SJCRH30 (cell line): ENCODE measurements at places on chromosomes 5 and 9.

- H3K27me3 ChIP-seq: no peaks in the 10 kb centered on the region
- no peaks in the 10 kb centered on the region for H3K36me3 ChIP-seq
- H3K4me3 ChIP-seq: no peak overlapping the region
- no peak for DNase-seq
- no peaks in the 10 kb centered on the region for H3K4me1 ChIP-seq
Observed at GRCh38 chr5:175689147-175689991, 31.5 kb downstream of the HRH2 start.

GRCh38 chr5:169637085-169637548, at the start of gene DOCK2:
DOCK2 (plus strand) TSS chr5:169637275; CDS start chr5:169637327, 52 bp downstream.
- H3K4me1 ChIP-seq: peaks cover under 1% of the 10 kb centered on the region; the same call in 1 of the 2 replicates
- no peak for DNase-seq
- no peaks in the 10 kb centered on the region for H3K36me3 ChIP-seq
- H3K4me3 ChIP-seq: no peak within 1 kb of the TSS
- no peak within 1 kb of the TSS for H3K27ac ChIP-seq

DNA sequence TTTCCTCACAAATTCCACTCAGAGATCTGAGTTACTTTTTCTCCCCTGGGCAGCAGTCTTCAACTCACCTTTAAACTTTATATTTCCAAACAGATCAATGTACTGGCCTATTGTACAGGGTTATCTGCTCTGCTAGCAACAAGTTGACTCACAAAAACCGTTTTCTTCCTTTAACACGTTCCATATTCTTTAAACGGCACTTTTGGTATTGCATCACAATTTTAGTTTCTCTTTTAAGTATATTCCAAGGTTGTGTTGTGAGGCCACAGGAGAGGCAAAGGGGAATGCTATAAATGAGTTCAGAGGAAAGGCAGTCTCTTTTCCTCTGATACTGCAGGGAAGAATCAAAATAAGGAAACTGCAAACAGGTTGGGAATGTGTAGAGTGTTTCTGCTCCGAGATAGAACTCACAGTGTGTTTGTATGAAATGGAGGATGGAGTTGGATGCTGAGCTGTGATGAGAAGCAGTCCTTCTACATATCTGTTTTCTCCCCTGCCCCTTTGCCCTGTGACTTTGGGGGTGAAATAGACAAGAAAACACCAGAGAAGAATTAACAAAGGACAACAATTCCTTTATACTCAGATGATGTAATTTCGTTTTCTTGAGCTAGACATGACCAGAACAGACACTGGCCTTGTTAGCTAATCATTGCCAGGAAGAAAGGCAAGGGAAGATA, 9.9 kb upstream of the ALDOB start:
- H3K27me3 ChIP-seq: 0 out of 2 replicates have a peak, but pooled peaks cover 5% of the 10 kb centered on the region
- no peaks in the 10 kb centered on the region for H3K36me3 ChIP-seq
- no peak overlapping the region for H3K27ac ChIP-seq
- no peak for DNase-seq
- H3K4me1 ChIP-seq: peaks cover 5% of the 10 kb centered on the region

GRCh38 chr5:97412959-97413358, 229.9 kb upstream of the RIOK2 start:
- H3K4me1 ChIP-seq: peaks cover 17% of the 10 kb centered on the region
- H3K27ac ChIP-seq: no peak overlapping the region
- peak; percentile 79 for DNase-seq

DNA sequence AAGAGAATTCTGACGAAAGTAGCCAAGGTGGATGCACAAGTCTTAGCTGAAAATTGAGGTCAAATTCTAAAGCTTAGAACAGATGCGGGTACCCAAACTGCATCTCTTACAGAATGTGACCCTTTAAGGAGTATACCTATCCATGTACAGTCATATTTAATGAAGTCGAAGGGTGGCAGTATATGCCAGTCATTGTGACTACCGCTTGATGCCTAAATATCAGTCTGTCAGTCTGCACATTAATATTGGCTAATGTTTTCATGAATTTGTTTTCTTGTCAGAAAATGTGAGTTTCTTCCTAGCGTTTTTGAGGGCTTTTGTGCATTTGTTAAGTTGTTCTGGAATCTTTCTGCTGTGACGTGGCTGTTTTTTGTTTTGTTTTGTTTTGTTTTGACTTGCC, 264.5 kb upstream of the ELAVL2 start:
- no peak overlapping the region for H3K27ac ChIP-seq
- no peaks in the 10 kb centered on the region for H3K4me1 ChIP-seq
- H3K27me3 ChIP-seq: no peaks in the 10 kb centered on the region
- no peak overlapping the region for H3K4me3 ChIP-seq
- no peak for DNase-seq
- no peaks in the 10 kb centered on the region for H3K36me3 ChIP-seq

GRCh38 chr5:109083937-109084336, 325.8 kb downstream of the PJA2 start:
- no peaks in the 10 kb centered on the region for H3K36me3 ChIP-seq
- H3K4me3 ChIP-seq: no peak overlapping the region
- no peaks in the 10 kb centered on the region for H3K4me1 ChIP-seq
- DNase-seq: no peak
- H3K27ac ChIP-seq: no peak overlapping the region

GRCh38 chr5:180818677-180819341, 16.2 kb upstream of the MGAT1 start:
- peak overlapping the region; percentile 25 for H3K4me3 ChIP-seq
- no peaks in the 10 kb centered on the region for H3K36me3 ChIP-seq
- H3K4me1 ChIP-seq: peaks cover 50% of the 10 kb centered on the region
- no peak for DNase-seq
- H3K27ac ChIP-seq: peak overlapping the region; percentile 24; the same call in 1 of the 2 replicates

DNA sequence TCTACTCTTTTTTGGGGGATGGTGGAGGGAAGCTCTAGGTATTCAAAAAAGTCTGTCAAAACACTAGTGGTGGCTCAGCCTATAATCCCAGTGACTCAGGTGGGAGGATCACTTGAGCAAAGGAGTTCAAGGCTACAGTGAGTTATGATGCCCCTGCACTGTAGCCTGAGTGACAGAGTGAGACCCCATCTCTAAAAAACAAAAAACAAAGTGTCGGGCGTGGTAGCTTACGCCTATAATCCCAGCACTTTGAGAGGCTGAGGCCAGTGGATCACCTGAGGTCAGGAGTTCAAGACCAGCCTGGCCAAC, 15.8 kb upstream of the SLC35D2 start:
- H3K4me1 ChIP-seq: no peaks in the 10 kb centered on the region
- H3K27me3 ChIP-seq: no peaks in the 10 kb centered on the region
- H3K27ac ChIP-seq: no peak overlapping the region

GRCh38 chr9:83583151-83584014, 39.6 kb upstream of the IDNK start:
- H3K27ac ChIP-seq: no peak overlapping the region
- H3K4me1 ChIP-seq: no peaks in the 10 kb centered on the region
- peak; percentile 76 for DNase-seq
- no peak overlapping the region for H3K4me3 ChIP-seq

GRCh38 chr5:77431286-77431685, 60.8 kb downstream of the WDR41 start:
- no peak for DNase-seq

- H3K36me3 ChIP-seq: no peaks in the 10 kb centered on the region
- no peaks in the 10 kb centered on the region for H3K4me1 ChIP-seq
- H3K27ac ChIP-seq: no peak overlapping the region
- no peak overlapping the region for H3K4me3 ChIP-seq
- no peak for DNase-seq
Observed at GRCh38 chr9:135456436-135457104, 23.0 kb upstream of the PPP1R26 start.

DNA sequence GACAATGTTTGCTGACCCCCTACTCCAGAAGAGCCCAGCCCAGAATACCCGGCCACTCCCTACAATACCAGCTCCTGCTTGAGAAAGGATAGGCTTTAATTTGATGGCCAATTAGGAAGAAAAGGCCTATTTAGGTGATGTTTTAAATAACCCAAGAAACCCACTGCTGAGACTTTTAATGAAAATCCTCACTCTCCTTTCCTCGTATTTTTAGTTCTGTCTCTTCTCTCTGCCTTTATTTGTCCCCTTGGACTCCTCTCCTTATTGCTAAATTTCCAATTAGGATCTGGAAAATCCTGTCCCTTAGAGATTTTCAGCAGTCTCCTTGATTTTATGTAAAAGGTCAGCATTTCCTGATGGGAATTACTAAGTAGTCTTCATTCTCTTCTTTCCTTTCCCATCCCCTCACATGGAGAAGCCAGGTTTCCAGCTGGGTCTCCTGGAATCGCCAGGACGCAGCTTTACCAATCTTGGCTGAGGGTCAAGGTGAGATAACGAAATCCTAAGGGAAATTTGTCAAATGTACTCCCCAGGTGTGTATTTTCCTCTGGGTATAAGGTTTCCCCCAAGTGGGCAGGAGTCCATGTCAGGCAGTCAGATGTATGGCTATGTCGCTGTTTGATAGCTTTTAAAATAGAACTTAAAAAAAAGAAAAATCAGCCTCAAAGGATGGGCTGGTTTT, 11.7 kb downstream of the STC2 start:
- H3K4me1 ChIP-seq: peaks cover 29% of the 10 kb centered on the region
- DNase-seq: no peak
- no peaks in the 10 kb centered on the region for H3K27me3 ChIP-seq
- no peak overlapping the region for H3K27ac ChIP-seq
- no peak overlapping the region for H3K4me3 ChIP-seq

GRCh38 chr5:2381070-2381469, 370.4 kb downstream of the IRX2 start:
- no peaks in the 10 kb centered on the region for H3K4me1 ChIP-seq
- no peaks in the 10 kb centered on the region for H3K36me3 ChIP-seq
- H3K4me3 ChIP-seq: no peak overlapping the region
- no peak overlapping the region for H3K27ac ChIP-seq
- H3K27me3 ChIP-seq: no peaks in the 10 kb centered on the region

- H3K36me3 ChIP-seq: peaks cover 40% of the 10 kb centered on the region
- H3K4me3 ChIP-seq: peak within 1 kb of the TSS; percentile 82
- H3K27me3 ChIP-seq: no peaks in the 10 kb centered on the region
- H3K4me1 ChIP-seq: no peaks in the 10 kb centered on the region
Observed at GRCh38 chr5:141320225-141321169, at the start of gene TAF7. TAF7 (minus strand) TSS chr5:141320784; CDS start chr5:141320044, 740 bp downstream.

GRCh38 chr5:94709277-94709676, 90.8 kb downstream of the SLF1 start:
- no peaks in the 10 kb centered on the region for H3K27me3 ChIP-seq
- peaks cover 30% of the 10 kb centered on the region for H3K4me1 ChIP-seq
- H3K4me3 ChIP-seq: no peak overlapping the region
- no peak overlapping the region for H3K27ac ChIP-seq
- DNase-seq: no peak

DNA sequence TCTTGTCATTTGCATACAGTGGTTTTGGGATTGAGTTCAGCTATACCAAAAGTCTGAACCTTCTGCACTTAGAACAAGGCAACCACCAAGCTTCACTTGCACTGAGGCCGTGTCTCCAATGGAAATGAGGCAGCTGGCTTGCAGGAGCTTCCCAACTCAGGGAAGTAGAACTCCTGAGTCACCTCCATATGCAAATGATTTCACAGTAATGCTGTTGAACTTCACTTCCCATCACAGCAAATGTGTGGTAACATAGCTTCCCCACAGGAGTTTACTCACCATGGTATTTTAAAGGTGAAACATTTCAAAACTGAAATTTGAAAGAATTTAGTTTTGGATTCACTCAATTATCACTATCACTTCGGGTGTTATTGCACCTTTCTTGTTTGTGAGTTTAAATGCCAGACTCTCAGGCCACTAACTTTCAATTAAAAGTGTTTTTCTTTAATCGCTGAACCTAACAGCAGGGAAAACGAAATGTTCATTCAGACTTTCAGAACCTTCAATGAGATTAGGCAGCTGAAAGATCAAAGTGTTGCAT, 9.0 kb downstream of the CD274 start:
- H3K4me1 ChIP-seq: no peaks in the 10 kb centered on the region
- no peak for DNase-seq
- H3K36me3 ChIP-seq: no peaks in the 10 kb centered on the region
- H3K27me3 ChIP-seq: no peaks in the 10 kb centered on the region
- no peak overlapping the region for H3K27ac ChIP-seq

DNA sequence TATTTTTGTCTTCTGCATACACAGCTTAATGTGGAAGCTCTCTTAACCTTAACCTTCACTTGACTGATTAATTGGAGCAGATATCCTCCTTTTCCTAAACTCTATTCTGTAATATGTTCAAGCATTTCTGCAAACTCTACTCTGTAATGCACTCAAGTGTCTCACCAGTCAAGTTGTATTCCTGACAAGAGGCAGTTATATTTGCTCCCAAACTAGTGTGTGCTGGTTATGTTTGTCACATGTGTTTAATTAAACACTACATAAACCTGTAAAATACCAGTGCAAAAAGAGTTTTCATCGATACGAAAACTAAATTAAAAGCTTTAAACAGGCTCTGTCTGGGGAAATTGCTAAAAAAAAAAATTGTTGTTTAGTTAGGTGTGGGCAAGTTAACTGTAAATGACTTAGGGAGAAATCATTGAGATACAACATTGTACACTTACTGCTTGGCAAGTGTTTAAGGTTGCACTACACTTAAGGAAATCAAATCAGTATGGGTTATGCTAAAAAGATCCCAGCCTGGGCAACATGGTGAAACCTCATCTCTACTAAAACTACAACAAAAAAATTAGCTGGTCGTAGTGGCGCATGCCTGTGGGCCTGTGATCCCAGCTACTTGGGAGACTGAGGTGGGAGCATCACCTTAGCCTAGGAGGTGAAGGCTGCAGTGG, 6.7 kb downstream of the FAF2 start:
- peaks cover 13% of the 10 kb centered on the region for H3K36me3 ChIP-seq
- peaks cover 1% of the 10 kb centered on the region; the same call in 1 of the 2 replicates for H3K4me1 ChIP-seq
- H3K4me3 ChIP-seq: no peak overlapping the region

DNA sequence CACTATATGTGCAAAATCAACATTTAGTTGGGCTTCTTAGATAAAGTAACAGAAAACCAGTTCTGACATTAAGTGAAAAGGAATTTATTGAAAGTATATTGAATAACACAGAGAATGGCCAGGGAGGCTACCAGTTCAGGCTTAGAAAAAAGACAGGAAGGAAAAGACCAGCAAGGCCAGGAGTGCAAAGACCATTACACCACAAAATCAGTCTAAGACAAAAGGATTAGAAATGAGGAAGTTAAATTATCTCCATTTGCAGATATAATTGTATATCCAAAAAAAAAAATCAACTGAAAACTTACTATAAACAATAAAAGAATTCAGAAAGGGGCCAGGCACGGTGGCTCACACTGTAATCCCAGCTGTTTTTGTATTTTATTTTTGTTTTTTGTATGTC, 4.8 kb upstream of the TEX10 start:
- no peaks in the 10 kb centered on the region for H3K36me3 ChIP-seq
- no peaks in the 10 kb centered on the region for H3K4me1 ChIP-seq
- DNase-seq: no peak
- no peak overlapping the region for H3K4me3 ChIP-seq
- H3K27me3 ChIP-seq: no peaks in the 10 kb centered on the region
